ENCODE measurements at places on chromosomes 16 and 17.

DNA sequence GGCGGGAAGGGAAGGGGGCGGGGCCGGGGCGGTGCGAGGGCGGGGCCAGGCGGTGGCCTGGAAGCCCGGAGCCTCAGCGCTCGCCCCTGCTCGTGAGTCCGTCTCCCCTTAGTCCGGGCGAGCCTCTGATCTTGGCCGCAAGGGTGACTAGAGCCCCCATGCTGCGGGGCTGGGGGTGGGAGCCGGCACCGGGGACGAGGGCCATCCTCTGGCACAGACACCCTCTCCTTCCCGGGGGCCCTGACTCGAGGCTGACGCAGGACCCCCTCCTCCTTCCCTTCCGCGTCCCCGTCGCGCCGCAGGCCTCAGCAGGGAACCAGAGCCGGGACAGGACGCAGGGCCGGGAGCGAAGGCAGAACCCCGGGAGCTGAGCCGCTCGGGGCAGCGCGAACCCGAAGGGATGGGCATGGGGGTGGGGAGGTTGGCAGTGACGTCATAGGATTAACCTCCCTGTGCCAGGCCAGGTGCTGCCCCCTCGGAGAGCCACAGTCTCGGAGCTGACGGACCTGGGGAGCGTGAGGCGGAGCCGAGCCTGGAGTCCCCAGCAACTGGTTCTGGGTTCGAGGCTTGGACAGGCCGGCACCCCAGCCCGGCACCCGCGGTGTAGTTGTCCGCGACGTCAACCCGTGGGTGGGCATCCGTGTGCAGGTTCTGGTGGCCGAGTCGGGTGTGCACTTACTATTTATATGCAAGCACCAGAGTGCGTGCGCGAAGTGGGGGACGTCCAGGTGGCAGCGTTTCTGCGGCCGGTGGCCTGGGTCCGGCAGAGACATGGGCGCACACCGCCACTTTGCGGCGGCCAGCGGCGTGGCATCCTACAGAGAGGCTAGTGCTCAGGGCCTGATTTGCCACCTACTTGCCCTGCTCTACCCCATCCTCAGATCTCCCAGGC is 503 bp upstream of the PLCD3 start:
- DNase-seq, result peak; percentile 61

DNA sequence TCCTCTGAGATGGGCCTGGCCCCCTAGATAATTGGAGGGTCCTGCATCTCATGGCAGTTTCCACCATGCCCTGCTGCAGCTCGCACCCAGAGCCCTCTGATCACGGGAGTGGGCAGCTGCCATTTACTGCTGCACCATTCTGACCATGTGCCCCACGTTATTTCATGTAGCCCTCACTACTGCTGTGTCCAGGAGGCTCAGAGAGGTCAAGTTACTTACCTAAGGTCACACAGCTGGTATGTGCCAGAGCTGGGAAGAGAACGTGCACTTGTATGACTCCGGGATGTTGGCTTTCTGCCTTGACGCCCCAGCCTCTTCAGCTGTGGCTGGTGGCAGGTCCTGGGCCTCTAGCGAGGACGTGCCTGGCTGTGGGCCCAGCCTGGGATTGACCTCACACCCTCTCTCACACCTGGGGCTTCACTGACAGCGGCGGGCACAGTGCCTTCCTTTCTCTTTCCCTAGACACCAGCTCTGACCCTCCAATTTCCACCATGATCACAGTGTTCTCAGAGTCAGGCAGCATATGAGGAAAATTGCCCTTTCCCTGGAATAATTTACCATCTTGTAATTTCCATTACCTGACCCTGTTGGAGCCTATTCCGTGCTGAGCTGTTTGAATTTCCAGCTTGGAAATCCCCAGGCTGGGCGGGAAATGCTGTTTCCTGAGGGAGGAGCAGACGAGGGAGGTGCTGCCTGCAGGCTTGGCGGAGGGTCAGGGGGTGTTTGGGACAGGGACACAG is 18.5 kb upstream of the DOC2B start:
- DNase-seq, result no peak

GRCh38 chr16:90000733-90001427 is 18.4 kb downstream of the DBNDD1 start:
- DNase-seq, result no peak

DNA sequence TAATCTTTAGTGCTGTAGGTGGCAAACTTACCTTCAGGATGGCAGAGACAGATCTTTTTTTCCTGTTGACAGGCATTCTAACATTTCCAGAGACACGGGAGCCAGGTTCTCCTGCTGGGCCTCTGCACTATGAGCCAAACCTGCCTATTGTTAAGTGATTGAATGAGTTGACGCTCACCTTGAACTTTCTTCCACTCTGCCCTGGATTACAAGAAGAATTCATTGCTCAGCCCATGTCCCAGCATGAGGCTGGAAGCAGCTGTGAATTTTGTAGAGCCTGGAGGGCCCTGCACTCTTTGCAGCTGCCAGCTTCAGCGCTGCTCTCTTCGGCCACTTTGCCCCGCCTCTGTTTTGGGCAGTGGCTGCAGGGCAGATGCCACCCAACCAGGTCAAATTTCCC is 9.4 kb upstream of the SLC7A5 start:
- no peak for DNase-seq

- no peak for DNase-seq
Observed at GRCh38 chr16:20911361-20911760, 10.8 kb downstream of the LYRM1 start.

DNA sequence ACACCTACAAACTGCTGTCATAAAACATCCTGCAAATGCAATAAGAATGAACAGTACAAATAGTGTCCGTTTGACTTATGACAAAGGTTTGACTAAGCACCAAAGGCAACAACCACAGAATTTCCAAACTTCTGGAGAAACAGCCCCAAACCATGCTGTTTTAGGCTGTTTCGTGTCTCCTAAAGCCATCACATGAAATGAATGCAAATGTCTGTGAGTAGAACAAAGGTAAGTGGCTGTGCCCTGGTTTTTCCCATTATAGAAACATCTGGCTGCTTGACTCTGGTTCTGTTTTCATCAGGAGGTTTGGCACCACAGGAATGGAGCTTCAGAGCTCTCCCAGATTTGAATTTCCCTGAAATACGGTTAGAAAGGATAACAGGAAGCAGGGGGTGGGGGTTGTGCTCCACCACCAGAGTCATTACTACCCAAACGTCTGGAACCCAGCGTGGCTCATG is 4.6 kb upstream of the EMP2 start:
- DNase-seq, result no peak

GRCh38 chr17:8991514-8992285 is 26.2 kb upstream of the PIK3R5 start:
- peak; percentile 43 for DNase-seq

DNA sequence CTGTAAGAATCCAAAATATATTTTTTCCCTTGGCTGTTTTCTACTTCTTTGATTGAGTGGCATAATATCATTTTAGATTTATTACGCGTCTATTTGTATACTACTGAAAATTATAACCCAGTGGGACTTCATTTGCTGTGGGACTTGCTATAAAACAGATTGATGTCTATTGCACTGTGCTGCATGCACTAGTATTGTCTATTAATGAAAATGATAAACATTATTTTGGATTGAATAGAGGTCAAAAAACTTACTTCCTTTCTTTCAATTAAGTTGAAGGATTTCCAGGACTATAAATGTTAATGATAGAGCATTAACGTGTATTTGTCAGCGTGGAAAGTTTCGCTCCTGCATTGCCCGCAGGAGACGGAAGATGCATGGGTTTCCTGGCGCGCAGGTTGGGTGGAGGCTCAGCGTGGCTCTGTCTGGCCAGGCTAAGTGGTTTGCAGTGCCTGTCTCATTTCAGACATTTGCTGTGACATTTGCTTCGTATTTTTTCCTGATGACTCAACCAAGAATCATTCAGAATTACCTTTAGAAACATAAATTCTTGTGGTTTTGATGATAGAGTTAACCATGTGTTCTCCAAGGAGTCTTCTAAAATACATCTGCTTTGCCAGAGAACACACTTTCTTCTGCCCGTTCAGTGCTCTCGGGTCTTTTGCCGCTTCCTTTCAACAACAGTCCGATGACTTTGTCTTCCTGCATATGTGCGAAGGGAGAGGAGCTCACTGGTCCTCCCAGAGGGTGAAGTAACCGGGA is 216.7 kb downstream of the RPTOR start:
- DNase-seq, result peak; percentile 60

GRCh38 chr17:83006515-83007455 is 72.6 kb upstream of the METRNL start:
- DNase-seq, result no peak

DNA sequence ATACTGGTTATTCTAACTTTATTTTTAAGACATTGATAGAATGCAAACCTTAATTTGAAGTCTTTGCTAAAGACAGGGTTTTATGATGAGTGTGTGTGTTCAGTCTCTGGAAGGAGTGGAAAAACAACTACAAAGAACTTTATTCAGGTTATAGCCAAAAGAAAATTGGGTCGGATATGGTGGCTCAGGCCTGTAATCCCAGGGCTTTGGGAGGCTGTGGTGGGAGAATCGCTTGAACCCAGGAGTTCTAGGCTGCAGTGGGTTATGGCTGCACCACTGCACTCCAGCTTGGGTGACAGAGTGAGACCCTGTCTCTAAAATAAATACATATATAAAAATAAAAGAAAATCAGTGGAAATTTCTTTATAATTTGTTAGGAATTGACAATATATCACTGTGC is 581.5 kb upstream of the CA10 start:
- DNase-seq, result no peak
